ENCODE measurements at places on chromosomes 7 and 10.

- DNase-seq: no peak
These were observed 1.8 kb upstream of the TTYH3 start for GRCh38 chr7:2629746-2630681.

- no peak for DNase-seq
These were observed 288.2 kb downstream of the IPMK start for GRCh38 chr10:57979491-57979890.

DNA sequence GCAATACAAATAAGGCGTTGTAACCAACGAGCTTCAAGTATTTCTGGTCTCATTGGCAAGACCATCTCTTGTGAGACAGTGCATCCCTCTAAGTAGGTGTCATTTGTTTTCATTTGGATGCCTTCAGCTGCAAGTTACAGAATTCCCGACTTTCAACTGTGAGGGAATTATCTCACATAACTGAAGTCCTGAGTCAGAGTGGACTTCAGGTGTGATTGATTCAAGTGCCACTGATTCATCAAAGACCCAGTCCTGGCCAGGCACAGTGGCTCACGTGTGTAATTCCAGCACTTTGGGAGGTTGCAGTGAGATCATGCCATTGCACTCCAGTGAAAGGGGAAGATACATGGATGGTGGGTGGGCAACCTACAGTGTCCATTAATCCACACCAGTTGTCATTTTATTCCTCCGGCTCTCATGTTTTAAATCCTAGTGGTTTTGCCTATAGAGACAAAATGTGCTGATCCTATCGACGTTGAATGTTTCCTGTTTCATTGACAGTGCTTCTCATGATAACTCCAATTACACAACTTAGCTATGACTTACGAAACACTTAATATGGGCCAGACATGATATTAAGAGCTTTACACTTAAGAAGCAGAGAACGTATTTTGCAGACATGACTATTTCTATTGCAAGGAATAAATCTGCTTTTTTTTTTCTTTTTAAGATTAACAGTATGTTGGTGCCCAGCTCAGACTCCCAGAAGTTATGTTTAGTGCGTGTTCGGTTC lies 268.0 kb downstream of the FRMD4A start:
- no peak for DNase-seq

- DNase-seq: no peak
These were observed at the start of gene BMPR1A for GRCh38 chr10:86756511-86757112. BMPR1A (plus strand) TSS chr10:86756619; CDS start chr10:86876019, 119,400 bp downstream.

GRCh38 chr7:137577184-137577583 lies 233.7 kb upstream of the PTN start:
- no peak for DNase-seq

DNA sequence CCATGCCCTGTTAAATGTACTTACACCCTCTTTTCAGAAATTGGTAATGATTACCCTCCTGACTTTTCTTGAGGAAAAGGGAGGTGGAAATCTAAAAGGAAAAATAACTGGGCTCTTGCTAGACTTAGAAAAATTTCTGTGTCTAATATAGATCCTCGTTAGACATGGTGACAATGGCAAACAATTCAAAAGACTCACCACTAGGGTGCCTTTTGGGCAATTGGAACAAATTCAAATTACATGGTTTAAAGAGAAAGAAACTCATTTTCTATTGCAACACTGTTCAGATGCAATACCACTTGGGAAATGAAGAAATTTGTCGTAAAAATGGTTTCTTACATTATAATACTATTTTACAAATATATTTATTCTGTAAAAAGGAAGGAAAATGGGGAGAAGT lies 950.1 kb downstream of the GRM8 start:
- DNase-seq: no peak

DNA sequence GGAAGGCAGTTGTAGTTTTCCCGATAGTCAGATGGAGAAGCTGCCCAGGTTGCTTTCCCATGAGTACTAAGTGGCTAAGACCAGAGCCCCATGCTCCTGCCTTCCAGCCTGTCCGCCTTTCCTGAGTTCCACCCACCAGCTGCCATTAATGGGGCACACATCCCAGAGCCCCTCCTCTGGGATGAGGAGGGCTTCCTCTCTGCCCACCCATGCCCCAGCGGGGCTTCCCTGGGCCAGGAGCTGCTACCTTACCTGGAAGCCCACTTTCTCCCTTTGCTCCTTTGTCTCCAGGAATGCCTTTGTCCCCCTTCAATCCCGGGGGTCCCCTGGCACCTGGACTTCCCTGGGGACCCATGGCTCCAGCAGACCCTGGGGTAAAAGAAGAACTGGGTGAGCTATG lies 7.8 kb downstream of the SFTPD start:
- DNase-seq: no peak

DNA sequence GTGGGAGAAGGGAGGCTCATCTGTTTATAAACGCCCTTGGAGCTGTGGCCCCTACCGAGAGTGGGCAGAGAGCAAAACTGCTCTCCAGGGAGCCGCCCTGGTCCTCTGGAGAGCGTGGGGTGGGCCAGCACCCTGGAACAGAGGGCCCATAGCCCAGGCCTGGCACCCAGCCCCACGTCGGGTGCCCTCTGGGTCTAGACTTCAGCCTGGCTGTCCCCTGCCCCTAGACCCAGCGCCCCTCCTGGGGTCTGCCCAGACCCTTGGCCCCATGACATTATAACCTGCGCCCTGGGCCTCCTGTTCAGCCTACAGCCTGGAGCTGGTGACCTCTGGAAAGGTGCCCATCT lies 24.7 kb downstream of the GET4 start:
- no peak for DNase-seq

DNA sequence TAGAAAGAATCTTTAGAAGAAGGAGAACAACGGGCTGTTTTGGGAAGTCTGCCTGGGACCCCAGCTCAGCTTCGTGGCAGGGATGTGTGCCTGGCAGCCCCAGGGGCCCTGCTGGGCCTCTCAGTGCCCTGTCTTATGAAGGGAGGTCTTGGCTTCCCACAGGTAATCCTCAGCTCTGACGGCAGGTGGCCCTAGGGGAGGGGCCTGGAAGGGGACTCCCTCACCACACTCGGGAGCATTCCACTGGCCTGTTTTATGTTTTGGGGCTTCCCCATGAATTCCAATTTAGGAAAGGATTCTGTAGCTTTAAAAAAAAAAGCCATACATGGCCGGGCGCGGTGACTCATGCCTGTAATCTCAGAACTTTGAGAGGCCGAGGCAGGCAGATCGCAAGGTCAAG lies 3.0 kb upstream of the DMBT1 start:
- DNase-seq: no peak

DNA sequence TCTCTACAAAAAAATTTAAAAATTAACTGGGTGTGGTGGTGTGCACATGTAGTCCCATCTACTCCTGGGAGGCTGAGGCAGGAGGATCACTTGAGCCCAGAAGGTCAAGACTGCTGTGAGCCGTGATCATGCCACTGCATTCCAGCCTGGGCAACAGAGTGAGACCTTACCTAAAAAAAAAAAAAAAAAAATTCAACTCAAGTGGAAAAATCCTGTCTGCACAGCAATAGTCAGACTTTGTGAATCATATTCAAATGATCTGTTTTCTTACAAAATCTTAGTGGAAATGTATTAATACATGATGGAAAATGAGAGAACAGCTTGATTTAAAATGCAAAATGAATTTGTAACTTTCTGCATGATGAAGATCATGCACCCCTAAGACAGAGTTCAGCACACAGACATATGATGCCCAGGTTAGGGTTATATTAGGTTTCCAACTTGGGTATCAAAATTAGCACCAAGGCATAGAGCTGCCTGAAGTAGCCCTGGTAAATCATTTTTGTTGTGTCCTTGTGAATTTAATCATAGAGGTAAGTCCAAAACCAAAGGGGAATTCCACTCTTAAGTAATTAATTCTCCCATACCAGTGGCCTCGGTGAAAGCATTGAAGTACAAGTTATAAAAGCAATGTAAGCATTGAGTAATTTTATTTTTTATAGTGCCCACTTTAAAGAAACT lies 93.8 kb downstream of the ADD3 start:
- no peak for DNase-seq

DNA sequence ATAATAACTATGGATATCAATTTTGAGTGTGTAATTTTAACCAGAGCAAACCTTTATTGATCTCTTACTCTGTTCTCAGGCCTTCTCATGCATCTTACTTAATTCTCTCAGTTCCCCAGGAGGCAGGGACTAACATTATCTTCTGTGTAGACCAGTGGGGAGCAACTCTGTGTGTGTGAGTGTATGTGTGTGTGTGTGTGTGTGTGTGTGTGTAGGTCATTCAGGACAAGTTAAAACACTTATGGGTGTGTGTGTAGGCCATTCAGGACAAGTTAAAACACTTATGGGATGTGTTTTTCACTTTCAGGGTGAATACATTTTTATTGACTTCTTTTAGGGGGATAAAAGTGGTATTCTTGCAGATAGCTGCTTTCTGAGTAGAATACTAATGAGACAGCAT lies 145.0 kb downstream of the ADAM12 start:
- DNase-seq: no peak

DNA sequence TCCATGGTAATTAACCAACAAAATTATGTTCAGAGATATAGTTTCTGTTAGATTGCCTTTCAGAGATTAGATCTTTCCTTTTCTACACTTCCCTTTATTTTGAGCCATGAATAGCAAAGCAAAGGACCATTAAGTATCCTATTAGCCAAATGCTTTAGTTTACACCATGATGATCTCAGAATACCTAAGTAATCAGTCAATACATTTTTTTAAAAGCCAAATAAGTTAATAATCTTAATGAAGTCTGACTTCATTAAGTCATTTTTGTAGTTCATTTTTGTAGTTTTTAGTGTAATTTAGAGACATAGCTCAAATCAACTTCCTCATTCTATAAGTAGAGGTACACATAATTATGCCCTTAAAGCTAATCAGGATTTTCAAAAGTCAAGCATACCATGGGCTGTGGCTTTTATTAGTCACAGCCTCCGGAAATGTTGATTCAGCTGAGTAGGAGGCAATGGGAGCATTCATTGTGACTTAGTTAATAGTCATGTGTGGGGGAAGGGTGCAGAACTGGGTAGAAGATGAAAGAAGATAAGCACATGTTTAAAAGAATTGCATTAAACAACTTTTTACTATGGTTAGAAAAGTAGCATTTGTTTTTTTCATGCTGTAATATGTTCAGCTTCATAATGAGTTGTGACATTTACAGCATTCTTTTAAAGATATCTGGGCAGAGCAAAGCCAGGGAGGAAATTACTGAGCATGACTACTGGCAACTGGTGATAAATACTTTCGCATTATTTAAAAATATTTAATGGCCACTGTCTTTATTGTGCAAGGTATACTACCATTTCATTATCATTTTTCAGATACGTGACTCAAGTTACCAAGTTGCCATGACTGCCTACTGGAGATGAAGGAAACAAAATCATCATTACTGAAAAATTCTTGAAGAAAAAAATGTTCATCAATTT lies 57.3 kb upstream of the CCDC71L start:
- peak; percentile 49 for DNase-seq

GRCh38 chr10:62025901-62026879 lies 124.7 kb downstream of the ARID5B start:
- no peak for DNase-seq

- no peak for DNase-seq
These were observed 222.1 kb downstream of the GLI3 start for GRCh38 chr7:42014625-42015618.

- DNase-seq: no peak
These were observed 218.8 kb downstream of the PHF14 start for GRCh38 chr7:11192506-11192905.

DNA sequence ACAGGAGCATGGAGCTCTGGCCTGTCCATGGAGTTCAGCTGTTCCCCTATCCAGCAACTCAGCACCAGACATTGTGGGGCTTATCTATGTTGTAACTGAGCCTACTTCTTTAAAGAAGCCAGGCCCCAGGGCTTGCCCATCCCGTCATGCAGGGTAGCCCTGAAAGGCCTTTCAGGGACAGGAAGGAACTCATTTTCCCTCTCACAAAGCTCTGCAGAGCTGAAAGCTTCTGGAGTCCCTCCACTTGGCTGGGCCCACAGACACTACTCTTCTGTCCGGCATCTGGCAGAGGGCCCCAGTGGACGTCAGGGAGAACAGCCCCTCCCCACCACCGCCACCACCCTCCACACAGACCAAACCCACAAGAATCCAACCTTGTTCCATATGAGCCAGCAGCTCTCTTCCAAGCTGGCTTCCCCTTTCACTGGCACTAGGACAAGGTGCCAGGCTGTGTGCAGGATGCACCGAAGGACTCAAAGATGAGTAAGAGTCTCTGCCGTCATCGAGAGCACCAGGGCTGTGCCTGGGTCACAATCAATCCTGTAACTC lies 33.1 kb downstream of the DENND2A start:
- no peak for DNase-seq

GRCh38 chr10:124386186-124387077 lies 32.3 kb downstream of the OAT start:
- no peak for DNase-seq

GRCh38 chr10:79331709-79332108 lies 15.6 kb upstream of the PPIF start:
- DNase-seq: peak; percentile 39

DNA sequence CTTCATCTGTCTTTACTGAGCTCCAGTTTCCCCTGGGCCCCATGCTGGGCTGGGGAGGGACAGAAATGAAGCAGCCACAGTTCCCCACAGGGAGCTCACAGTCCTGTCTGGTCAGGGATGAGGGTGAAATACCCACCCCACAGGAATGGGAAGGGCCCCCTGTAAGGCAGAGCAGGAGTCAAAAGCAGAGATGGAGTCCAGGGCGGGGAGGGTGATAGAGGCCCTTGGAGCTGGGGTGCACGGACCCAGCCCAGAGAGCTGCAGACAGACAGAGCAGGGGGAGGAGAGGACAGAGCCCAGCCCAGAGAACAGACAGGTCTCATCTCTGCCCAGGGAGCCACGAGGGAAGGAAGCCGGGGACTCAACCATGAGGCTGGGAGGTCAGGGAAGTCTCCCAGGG lies 34.9 kb upstream of the ZNF488 start:
- no peak for DNase-seq

GRCh38 chr7:124388751-124389150 lies 355.9 kb upstream of the TMEM229A start:
- DNase-seq: no peak

DNA sequence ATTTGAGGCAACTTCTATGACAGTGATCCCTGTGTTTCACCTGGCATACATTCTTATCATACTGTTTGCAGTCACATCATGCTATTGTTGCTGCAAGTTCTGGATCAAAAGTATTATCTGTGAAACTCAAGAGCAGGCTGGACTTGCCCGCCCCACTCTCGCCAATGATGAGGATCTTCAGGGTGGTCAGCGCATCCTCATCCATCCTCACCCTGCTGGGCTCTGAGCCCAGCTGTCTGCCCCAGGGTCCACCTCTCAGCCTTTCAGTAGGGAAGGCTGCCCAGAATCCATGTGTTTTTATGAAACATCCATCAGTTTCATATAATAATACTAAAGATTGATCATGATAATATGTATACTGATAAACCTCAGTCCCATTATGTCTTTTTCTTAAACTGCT lies 55.4 kb upstream of the KIF5B start:
- DNase-seq: no peak

GRCh38 chr7:135708041-135708440 lies 19.9 kb downstream of the SLC13A4 start:
- DNase-seq: no peak

DNA sequence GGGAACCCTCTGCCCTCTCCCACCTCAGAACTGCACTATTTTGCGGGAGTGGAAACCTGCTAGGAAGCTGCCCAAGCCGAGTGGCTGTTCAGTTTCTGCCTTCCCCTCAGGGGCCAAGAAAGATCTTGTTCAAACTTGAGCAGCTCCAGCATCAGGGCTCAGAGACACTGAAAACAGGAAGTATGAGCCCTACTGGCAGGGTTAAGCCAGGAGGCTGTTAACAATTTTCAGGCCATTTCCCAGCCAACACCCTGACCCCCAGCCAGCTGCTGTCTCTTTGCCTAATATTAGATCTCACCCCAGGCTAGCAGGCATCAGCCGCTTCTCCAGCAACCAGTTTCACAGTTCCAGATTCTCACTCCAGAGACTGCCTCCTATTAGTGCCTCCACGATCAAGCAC lies 9.2 kb downstream of the PLAU start:
- DNase-seq: no peak

- no peak for DNase-seq
These were observed 50.2 kb downstream of the DOCK1 start for GRCh38 chr10:126955396-126955795.

Measured in activated T-cell treated with anti-CD3 and anti-CD28 coated beads for 1 hour (primary cell).